ENCODE measurements at places on chromosomes 1 and 21. TPM values are rescaled to one million over a fixed set of nuclear protein-coding genes. Genes with fewer than 3 reads are reported as not detected.

The OR6N1 gene
- not detected for total RNA-seq

The LCE3C gene
- total RNA-seq = not detected

The SPRR2G gene
- total RNA-seq = not detected

The PRELP gene
- total RNA-seq = not detected

The SPRR3 gene
- not detected for total RNA-seq

The ETV3L gene
- total RNA-seq = not detected

The RPF1 gene
- total RNA-seq = 63.5 TPM

The PRAMEF15 gene
- not detected for total RNA-seq

The SIM2 gene
- total RNA-seq = not detected

The CDC42BPA gene
- 0.42 TPM for total RNA-seq

The UTS2 gene
- not detected for total RNA-seq

The KRTAP19-5 gene
- total RNA-seq = not detected

The ADCY10 gene
- 0.09 TPM for total RNA-seq

The PLA2G2C gene
- total RNA-seq = not detected

The TMEM54 gene
- total RNA-seq = 2.5 TPM

The S100A7A gene
- not detected for total RNA-seq

The ERG gene
- not detected for total RNA-seq

The KRTAP19-3 gene
- total RNA-seq = not detected

The HSD3B1 gene
- total RNA-seq = not detected

The CEP350 gene
- total RNA-seq = 41.4 TPM

The SLC44A5 gene
- total RNA-seq = 0.29 TPM

The NPR1 gene
- total RNA-seq = not detected

The MXRA8 gene
- 0.26 TPM for total RNA-seq

The BCL2L15 gene
- 1.2 TPM for total RNA-seq

The C8B gene
- total RNA-seq = not detected

The TEX38 gene
- total RNA-seq = not detected

The KLHDC8A gene
- not detected for total RNA-seq

The WNT4 gene
- total RNA-seq = not detected

The BTBD8 gene
- total RNA-seq = 1.2 TPM

The S100A7 gene
- not detected for total RNA-seq

The SLC41A1 gene
- 27.6 TPM for total RNA-seq

The NOS1AP gene
- total RNA-seq = 0.07 TPM

The PTCH2 gene
- 1.7 TPM for total RNA-seq

The OR2T11 gene
- not detected for total RNA-seq

The HLX gene
- not detected for total RNA-seq

The CRP gene
- total RNA-seq = not detected

The KMO gene
- 1.4 TPM for total RNA-seq

The WNT2B gene
- 0.13 TPM for total RNA-seq

The C8A gene
- not detected for total RNA-seq

The CCDC27 gene
- total RNA-seq = not detected

The SPRR2B gene
- not detected for total RNA-seq

The IRF6 gene
- total RNA-seq = 1.2 TPM

The NTMT2 gene
- not detected for total RNA-seq

The KCNK2 gene
- not detected for total RNA-seq

The C1orf94 gene
- total RNA-seq = not detected

The KCNE2 gene
- total RNA-seq = not detected

The PLA2G2D gene
- not detected for total RNA-seq

The LCE3D gene
- total RNA-seq = not detected

The SPATA21 gene
- not detected for total RNA-seq
